ENCODE measurements at places on chromosomes 12 and 14.

- no peak for DNase-seq
Observed at GRCh38 chr14:60257865-60258264, 8.8 kb downstream of the PPM1A start.

DNA sequence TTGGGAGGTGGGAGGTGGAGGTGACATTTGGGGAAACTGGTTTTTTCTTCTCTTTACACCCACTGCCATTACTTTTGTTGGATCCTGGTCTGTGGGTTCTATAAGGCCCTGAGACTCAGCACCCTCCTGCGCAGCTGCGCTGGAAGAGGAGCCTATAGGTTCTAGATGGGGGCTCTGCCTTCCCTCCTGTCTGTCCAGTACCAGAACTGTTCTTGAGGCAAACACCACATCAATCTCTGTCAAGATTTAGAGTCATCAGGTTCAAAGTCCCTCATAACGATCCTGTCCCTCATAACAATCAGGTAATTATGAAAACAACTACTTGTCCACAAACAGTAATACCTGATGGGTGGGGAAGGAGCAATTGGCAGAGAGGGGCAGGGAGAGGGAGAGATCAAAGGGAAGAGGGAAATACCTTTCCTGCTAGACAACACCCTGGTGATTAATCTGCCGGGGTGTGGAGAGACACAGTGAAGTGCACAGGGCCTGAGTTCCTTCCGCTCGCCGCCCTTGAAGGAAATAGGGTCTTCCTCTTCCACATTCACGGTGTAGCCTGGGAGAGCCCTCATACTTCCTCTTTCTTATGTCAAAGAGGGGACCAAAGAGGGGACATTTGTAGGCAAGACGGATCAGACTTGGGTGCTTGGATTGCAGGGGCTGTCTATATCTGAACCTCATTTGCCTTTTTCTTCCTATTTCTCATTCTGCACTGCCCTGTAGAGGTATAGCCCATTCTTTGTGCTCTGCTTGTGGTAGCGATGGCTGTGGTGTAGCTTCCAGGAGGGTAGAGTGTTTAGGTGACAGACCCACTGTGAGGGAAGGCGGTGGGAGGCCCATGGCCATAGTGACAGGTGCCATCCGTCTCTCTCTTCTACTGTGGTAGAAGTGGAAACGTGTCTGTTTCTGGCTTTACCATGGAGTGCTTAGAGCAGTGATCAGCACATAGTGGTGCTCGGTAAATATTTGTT lies 12.6 kb downstream of the GPRC5A start:
- DNase-seq = peak; percentile 100

DNA sequence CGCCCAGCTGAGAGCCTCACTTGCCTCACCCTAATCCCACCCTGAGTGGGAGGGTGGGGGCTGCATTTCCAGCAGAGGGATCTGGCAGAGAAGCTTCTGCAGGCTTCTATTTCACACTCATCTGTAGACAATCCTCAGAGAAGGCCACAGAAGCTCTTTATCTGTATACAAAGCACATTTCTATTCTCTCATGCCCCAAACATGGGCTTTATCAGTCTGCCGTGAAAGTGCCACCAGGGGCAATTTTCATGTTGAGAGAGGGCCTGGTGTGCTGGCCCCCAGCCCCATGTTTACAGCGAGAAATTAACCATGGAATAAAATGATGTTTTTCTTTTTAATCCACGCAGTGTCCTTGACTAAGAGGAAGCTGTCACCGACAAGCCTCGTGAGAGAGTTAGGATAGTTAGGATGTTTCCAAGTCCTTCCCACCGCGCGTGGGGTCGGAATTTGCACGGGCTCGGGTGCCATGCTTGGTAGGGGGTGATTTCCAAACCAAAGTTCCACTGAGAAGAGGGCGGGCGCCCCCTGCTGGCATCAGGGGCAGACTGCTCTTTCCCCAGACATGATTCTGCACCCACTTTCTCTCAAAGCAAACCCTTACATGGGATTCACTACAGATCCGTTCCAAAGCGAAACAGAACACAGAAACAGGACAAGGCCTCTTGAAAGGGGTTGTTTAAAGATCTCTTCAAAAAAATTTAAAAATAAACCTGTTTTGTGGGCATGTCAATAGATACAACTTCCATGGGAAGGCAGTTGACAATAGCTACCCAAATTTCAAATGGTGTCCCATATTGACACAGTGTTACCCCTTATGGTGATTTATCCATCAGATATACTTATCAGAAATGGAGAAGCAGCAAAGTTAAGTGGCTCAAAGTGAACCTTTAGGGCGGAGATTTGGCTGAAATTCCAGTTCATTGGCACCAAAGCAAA lies 19.4 kb downstream of the BDKRB1 start:
- DNase-seq = peak; percentile 58

GRCh38 chr14:83828406-83828805 lies 1701.5 kb upstream of the FLRT2 start:
- no peak for DNase-seq

GRCh38 chr12:49887091-49887490 lies 16.6 kb downstream of the FAIM2 start:
- no peak for DNase-seq

DNA sequence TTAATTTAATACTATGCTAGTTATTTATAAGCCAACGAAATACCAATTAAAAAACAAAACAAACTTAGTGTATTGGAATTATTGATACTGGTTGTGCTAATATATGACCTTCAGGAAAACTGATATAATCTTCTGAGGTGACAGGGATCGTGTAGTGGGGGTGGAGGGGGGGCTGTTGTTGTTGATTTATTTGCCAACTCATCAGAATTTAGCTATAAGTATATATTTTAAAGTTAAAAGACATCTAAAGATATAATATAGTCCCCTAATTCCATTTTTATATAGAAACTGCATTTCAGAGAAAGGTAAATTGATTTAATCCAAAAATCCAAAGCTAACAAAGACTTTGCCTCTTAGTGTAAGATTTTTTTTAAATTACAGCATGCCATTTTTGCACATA lies 210.5 kb downstream of the LRRK2 start:
- no peak for DNase-seq

DNA sequence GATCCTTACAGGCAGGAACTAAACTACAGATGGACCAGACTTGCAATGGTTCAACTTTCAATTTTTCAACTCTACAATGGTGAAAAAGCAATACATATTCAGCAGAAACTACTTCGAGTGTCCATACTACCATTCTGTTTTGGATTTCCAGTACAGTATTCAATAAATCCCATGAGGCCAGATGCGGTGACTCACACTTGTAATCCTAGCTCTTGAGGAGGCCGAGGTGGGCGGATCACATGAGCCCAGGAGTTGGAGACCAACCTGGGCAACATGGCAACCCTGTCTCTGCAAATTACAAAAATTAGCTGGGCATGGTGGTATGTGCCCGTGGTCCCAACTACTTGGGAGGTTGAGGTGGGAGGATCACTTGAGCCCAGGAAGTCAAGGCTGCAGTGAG lies 336.1 kb downstream of the MED13L start:
- peak; percentile 11 for DNase-seq

- DNase-seq = no peak
Observed at GRCh38 chr12:77070800-77071449, 5.6 kb upstream of the E2F7 start.

GRCh38 chr14:89648510-89648909 lies 231.5 kb upstream of the FOXN3 start:
- DNase-seq = no peak

DNA sequence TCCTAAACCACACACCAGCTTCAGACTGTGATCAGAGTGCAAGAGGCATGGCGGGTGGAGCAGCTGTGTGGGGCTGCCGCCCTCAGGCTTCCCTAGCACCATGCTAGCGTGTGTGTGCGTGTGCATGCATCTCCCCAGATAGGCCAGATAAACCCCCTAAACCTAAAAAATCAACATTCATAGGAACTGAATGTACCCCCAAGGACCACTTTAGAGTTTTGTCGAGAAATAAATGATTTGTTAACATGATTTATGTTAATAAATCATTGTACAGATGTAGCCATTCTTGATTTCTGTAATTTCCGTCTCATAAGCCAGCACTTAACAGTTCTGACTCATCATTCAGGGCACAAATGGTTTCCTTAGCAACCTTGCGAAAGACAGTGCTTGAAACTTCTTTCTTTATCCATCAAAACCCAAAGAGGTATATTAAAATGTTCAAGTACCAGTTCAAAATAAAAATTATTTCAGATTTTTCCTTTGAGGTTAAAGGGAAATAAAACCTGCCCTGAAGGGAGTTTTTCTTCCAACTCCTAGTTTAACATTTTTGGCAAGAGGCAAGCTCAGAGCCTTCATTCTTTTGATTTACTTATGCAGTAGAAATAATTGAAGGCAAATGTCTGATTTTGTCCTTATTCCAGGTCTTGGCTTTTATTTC lies 206.2 kb upstream of the RGS6 start:
- no peak for DNase-seq

DNA sequence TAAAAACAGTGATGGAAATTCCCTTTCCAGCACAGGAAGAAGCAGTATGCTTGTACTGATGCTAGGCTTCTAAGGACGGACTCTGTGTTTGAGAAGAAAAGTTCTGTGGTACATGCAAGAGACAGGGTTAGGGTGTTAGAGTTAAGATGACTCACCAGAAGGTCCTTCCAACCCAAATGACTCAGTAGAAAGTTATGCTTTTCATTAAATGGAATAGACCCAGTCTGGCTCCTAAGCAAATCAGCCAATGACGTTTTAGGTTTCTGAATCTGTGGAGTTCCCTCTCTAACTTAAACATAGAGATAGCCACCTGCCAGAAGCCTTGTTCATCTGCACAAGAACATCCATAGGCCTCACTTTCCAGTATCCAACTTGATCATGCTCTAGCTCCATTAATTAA lies 5.7 kb downstream of the PTHLH start:
- peak; percentile 99 for DNase-seq

DNA sequence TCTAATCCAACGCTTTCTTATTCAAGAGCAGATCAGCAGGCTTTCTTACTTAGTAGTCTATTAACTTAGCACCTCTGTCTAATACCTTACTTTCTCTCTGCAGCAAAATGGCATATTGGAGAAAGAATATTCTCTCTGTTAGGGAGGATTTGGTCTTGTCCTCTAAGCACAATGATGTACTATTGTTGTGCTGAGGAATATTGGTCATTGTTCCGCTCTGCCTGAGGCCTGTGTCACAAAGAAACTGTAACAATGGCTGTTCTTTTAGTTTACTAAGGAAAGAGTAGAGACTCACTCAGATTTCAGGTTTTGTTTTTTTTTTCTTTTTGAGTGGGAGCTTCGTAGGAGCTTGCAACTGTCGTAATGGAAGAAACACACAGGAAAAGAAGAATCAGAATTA lies 1358.8 kb downstream of the LRFN5 start:
- no peak for DNase-seq

Measured in SW480 (cell line).